ENCODE measurements at places on chromosomes 12 and 14.

DNA sequence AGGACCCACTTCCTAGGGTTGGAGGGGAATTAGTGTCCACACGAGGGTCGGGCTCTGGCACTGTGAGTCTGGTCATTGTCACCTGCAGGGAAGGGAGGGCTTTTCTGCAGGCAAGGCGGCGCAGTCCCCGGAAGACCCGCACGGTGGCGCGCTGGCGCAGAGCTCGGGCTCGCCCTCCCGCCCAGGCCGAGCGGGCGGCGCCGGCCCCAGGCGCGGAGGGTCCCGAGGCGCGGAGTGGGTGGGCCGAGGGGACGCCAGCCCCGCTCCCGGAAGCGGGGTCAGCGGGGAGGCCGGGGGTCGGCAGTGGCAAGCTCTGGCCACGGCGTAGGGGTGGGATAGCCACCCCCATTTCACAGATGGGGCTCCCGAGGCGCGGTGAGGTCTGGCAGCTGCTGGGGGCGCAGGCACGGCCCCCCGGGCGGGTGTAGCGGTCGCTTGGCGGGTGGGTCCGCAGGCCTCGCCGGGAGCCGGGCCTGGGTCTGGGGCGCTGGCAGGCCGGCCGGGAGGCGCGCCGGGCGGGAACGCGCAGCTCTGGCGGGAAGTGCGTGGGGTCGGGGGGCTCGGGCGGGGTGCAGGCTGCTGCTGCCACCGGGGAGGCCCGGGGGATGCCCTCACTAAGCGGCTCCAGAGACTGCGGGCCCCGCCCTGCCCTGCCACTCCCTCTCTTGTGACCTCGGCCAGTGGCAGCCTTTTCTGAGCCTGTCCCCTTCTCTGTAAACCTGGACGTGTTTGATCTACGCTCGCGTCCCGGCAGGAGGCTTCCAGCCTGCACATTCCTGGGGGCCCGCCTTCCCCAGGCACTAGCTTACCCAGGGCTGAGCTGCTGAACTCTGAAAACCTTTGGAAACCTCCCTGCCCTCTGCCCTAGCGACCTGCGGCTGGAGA is 46.1 kb downstream of the CYP46A1 start:
- DNase-seq = no peak

GRCh38 chr12:91180582-91181395 is 1.8 kb downstream of the DCN start:
- DNase-seq = no peak

DNA sequence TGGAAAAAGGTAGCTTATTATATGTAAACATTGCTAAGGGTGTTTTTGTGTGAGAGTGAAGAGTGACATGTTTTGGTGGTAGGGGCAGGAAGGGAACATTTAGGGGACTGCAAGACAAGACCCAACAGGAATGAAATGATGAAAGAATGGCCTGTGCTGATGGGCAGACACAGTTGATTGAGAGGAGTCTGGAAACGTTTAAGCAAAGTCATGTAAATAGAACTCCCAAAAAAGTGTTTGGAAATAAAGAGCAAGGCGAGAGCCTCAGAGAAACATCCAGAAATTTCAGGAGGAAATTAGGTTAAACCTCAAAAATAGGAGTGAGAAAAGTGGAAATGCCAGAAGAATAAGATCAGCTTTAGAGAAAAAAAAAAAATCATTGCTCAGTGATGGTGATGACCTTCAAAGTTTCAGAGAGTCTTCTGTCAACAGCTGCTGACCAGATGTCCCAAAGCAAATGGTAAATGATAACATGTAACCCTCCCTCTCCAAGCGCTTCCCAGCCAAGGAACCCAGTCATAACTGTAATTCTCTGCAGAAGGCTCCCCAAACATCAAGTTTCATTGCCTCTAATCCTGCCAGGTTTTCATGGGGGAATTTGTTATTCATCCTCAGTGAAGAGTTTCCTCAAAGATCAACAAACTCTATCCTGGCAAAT is 223.2 kb upstream of the FAR2 start:
- DNase-seq = no peak

DNA sequence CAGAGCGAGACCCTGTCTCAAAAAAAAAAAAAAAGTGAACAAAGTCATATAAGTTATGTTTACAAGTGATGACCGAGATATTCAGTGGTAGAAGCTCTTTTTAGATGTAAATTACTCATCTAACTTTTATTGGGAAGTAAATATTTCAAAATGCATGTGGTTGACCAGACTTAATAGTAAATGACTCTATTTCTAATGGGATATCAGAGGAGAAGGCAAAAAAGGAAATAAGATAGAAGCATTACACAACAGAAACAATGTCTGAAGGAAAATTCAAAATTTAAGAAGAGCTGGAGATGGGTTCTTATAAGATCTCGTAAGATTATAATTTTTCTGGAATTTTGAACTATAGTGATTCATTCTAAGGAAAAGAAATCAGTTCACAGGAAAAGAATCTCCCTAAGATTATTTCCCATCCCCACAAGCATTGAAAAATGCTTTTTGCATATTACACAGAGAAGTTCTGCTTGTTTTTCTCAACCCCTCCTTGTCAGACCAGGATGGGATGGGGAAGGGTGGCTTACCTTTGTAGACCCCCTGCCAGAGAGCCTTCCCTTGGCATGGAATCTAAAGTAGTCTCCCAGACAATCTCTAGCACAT is 63.1 kb upstream of the STK38L start:
- no peak for DNase-seq

DNA sequence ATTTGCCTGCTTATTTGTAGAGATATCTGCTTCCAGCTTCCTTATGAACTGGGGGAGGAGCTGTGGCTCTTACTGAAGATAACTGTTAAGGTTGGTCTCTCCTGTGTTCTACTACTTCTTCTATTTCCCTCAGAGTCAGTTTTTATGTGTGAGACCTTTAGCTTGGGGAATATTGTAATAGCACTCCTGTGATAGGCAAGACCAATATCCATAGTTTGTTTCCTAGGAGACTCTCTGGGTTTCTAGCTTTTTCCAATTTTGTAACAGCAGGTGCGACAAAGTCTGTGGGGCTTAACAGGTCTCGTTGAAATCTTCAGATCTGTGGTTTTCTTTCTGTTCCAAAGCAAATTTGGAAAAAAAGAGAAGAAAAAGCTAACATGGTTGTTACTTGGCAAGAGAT is at the start of gene OR10G3:
TSS of gene OR10G3 (minus strand) at position 101 of the 400 bp plus-strand sequence. CDS start 9,332 bp downstream, outside the sequence.
- no peak for DNase-seq
